ENCODE measurements at places on chromosomes 1 and 21. TPM values are rescaled to one million over a fixed set of nuclear protein-coding genes. Genes with fewer than 3 reads are reported as not detected.

TMPRSS2 gene
- 0.09 TPM for total RNA-seq

COL9A2 gene
- total RNA-seq: 0.20 TPM

RNF19B gene
- 18.5 TPM for total RNA-seq

COA7 gene
- 25.1 TPM for total RNA-seq

RORC gene
- not detected for total RNA-seq

SYCP1 gene
- not detected for total RNA-seq

KRTAP10-1 gene
- total RNA-seq: not detected

LCE1E gene
- total RNA-seq: not detected

ICOSLG gene
- total RNA-seq: 4.2 TPM

OR2L2 gene
- total RNA-seq: not detected

GJC2 gene
- total RNA-seq: 0.47 TPM

FAM177B gene
- total RNA-seq: not detected

DIRAS3 gene
- total RNA-seq: 0.85 TPM

Data from A549 treated with Hydrocortisone at 1 μM for 4 hours (cell line).